Hepatic stellate cell (primary cell): ENCODE measurements at places on chromosomes 7 and 10.
A peak's percentile ranks its signal among the peaks of the same experiment; 100 is the strongest.

- no peak for DNase-seq
Measured at GRCh38 chr10:4984223-4984622, 19.4 kb downstream of the AKR1C2 start.

- DNase-seq = no peak
Measured at GRCh38 chr10:3692387-3692999, 92.5 kb downstream of the KLF6 start.

- peak; percentile 31 for DNase-seq
Measured at GRCh38 chr10:73044378-73045285, 52.0 kb downstream of the P4HA1 start.

GRCh38 chr10:88467835-88468485 lies 115.2 kb downstream of the RNLS start:
- no peak for DNase-seq

GRCh38 chr10:10891124-10892082 lies 126.3 kb upstream of the CELF2 start:
- DNase-seq = no peak

GRCh38 chr10:25356609-25357008 lies 181.8 kb downstream of the GPR158 start:
- no peak for DNase-seq

DNA sequence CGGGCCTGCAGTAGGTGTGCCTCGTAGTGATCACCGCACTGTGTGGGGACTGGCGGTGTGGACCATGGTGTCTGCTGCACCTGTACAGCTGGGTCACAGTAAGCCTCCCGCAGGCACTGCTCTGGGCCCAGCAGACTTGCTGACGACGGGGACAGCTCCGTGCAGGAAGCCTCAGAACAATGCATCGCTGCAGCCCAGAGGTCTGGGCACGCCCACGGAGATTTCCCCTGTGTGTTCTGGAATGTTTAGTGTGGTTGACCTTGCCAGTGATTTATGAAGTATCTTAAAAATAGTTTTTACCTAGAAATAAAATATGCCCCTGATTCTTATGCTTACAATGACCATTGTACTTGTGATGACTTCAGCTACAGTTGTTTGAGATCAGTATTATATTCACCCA lies 59.1 kb upstream of the ZNF32 start:
- no peak for DNase-seq

GRCh38 chr10:83367036-83367435 lies 772.3 kb upstream of the GHITM start:
- DNase-seq = no peak

DNA sequence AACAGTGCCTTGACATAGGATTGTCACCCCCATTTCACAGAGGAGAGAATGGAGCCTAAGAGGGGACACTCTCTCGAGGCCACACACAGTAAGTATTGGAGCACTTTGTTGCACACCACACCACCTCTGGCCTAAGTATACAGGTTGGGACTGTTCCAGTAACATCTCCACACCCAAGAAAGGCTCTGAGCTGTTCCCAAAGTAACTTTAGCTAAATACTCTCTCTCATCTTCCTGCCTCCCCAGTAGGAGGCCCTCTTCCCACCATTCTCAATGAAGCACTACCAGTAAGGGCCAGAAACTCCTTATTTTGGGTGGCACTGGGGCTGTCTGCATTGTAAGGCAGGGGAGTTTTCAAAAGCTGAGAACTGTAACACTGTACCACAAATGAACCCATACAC lies 189.5 kb downstream of the ZNF438 start:
- no peak for DNase-seq

DNA sequence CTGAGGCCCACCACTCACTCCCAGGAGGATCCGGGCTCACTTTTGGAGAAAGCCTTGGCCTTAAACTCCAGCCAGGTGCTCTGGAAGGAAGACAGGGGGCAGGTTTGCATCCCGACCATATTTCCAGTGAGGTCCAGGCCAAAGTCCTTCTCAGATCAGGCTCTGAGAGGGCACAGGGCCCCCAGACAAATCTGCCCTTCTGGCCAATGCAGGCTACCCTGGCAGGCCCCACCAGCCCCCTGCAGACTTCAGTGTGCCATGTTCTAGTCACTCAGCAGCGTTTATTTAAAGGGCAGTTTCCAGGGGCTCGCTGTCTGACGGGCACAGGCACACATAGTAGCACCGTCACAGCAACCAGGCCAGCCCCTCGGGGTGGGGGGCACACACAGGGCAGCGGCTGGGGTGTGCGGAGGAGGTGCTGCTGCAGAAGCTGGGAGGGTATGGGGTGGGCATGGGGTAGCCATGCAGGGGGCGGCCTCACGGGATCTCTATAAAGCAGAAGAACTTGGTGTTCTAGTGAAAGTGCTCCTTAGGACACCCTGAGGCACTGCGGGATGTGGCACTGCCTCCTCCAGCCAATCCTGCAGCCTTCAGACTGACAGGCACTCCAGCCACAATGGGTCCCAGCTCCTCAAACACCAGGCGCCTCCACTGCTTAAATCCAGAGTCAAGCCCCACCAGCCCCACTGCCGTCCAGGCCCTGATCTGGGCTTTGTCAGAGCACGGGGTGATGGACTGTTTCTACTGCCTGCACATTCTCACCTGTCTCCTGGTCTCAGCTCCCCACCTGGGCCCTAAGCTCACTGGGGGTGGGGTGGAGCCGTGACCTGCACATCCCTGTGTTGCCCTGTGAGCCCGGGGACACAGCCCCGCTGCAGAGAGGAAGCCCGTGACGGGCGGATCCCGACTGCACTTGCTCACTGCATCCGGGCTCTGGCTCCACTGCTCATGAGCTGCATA lies 9.6 kb upstream of the PYROXD2 start:
- no peak for DNase-seq

DNA sequence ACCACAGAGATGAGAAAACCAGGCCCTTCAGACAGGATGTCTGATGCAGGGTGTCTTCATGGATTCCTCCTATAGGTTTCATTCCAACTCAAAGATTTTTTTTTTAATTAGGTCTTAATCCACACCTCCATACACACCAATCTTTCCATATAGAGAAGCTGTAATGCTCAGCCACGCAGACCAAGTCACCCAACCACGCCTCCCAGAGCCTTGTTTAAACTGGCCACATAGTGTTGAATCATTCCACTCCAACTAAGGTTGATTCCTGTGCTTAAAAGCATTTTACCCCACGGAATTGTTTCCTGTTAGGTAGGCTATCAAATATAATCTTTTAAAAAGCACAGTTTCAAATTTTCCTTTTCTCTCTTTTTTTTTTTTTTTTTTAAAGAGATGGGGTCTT lies 153.6 kb downstream of the TYW1B start:
- no peak for DNase-seq

DNA sequence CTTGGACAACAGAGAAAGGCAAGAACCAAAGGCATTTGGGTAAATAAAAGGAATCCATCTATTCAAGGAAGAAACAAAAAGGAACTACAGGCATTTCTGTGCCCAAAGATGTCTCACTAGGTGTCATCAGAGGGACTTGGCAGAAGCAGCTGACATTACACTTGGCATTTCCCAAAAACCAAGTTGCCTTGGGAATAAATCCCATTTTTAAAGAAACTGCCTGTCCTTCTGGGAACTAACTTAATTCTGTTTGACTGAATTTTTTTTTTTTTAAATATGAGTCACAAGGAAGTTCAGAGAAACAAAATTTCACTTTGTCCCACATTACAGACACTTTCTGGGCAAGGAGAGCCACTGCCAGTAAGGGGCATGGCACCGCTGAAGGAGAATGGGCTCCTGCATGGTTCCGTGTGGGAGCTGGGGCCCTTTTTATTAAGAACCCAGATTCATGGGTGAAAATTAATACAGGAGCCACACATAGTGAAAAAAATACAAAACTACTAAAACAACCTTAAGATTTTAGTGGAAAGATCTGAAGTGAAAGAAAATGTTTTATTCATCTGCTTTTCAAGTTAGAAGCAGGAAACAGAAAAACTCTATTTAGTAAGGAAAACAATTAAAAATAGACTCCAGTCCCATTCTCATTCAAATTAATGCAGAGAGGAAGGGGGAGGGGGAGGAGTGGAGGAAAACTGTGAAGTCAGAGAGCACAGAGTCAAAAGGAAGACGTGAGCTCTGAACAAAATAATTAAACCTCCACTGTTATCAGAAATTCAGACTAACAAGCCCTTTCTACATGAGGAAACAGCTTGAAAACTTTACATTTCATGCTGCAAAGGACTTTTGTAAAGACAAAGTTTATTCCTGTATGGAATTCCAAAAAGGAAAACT lies 118.4 kb upstream of the PDLIM1 start:
- no peak for DNase-seq

DNA sequence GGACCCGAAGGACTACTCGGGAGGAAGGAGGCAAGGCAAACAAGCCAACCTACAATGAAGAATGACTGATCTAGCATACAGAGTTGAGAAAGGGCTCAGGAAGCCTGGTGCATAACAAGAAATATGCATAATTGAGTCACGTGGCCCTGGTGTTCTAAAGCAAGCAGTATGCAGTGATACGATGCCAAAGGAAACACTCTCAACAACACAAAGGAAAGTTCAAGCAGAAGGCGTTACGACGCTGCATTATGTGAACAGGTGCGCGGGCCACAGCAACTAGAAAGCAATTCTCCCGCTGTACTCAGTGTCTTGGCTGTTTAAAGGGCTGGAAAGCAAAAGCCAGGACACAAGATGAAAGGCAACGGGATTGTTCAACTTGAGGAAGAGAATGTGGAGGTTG lies 100.8 kb downstream of the PRTFDC1 start:
- DNase-seq = no peak

GRCh38 chr10:31120961-31121685 lies 89.5 kb upstream of the ZNF438 start:
- no peak for DNase-seq

DNA sequence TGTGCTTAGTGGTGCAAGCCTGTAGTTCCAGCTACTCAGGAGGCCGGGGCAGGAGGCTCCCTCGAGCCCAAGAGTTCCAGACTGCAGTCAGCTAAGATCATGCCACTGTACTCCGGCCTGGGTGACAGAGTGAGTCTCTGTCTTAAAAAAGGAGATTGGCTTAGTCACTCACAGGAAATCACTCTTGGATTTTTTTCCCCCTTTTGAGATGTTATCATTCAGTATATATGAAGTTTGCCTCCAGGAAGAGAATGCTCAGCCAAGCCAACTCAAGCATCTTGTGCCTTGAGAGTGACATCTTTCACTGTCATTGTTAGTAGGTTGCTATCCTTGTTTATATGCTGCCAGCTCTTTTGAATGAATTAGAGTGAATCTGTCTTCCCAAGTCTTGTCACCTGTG lies 28.0 kb downstream of the NIPSNAP2 start:
- DNase-seq = no peak
